ENCODE measurements at places on chromosomes 7 and 10.

DNA sequence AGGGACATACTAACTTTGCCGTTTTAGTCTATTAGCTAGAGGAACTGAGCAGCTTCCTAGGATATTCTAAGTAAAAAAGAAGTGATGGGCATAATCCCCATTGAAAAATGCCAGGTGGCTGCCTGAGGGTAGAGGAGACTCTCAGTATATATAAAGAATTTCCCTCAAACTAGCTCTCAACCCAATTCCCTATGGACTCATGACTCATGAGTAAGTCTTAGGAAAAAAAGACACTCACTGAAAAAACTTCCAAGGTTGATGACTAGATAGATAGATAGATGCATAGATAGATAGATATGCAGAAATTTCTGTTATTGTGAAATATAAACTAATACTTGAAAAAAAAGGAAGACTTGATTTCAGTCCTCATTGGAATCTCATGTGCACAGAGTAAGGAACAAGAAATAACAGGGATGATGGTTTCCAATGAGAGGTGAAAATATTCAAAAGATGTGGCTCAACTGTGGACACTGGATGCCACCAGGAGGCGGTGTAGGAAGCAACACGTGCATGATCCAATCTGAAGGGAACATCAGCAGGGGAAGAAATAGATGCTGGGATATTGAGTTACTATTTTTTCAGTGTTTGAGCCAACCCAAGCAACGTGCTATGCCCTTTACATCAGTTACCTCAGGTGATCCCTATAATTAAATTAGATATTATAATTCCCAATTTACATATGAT lies 711.0 kb upstream of the LRRTM3 start:
- DNase-seq = no peak

DNA sequence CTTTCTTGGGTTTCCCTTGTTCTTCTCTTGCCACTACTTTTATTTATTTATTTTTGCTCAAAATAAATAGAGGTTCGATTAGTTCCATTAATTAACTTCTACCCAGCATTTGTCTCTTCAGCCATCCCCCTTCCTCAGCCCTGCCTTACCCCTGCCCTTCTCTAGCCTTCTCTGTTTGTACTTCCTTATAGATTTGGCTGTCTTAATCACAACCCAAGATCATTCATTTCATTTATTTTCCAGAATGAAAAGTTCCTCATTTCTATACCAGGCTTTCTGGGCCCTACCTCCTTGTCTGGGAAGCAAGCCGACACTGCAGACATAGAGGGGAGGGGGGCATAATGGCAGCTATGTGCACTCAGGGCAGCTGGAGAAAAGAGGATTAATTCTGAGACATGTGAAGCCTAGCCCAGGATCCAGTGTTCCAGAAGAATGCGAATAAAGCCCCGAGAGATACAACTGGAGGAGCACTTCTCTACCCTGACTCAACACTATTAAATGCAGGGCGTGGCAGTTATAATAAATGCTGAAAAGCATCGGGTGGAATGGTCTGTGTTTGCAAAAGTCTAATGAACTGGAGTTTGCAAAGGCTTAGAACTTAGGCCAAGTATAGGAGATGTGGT lies 6.4 kb upstream of the PDCD4 start:
- DNase-seq = peak; percentile 70

DNA sequence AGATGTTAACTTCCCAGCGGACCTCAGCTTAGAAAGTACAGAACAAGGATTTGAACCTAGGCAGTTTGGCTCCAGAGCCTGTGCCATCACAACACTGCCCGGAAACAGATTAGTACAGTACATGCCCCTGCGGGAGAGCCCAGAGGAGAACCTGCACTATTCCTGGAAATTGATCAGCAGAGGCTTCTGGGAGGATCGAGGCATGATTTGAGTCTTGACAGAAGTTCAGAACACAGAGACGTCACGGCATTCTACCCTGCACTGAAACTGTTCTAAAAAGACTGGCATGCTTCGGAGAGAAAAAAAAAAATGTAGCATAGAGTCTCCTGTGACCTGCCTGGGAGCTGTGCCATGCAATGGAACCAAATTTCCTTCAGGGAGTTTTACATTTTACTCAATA lies 9.2 kb upstream of the IL6 start:
- peak; percentile 16 for DNase-seq

DNA sequence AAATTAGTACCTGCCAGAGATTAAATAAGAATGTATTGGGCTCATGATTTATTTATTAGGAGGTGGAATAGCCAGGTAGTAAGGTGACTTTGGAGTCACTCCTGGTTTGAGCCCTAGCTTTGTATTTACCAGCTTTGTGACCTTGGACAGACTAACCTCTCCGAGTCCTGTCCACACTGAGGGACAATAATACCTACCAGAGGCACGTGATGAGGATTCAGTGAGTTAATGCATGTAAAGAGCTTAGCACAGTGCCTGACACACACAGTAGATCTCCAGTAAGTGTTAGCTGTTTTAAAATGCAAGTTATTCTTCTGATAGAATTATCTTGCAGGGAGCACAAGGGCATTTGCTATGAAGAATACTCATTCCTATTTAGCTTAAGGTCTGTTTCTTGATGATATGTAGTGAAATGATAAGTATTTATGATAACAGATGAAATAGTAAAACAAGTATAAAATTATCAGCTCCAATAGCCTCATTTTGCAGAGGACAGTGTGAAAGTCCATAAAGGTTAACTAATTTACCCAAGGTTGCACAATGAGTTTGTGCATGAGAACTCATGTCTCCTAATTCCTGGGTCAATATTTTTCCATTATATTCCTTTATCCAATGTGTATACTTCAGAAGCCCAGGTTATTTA lies 36.4 kb downstream of the RABGEF1 start:
- DNase-seq = no peak

DNA sequence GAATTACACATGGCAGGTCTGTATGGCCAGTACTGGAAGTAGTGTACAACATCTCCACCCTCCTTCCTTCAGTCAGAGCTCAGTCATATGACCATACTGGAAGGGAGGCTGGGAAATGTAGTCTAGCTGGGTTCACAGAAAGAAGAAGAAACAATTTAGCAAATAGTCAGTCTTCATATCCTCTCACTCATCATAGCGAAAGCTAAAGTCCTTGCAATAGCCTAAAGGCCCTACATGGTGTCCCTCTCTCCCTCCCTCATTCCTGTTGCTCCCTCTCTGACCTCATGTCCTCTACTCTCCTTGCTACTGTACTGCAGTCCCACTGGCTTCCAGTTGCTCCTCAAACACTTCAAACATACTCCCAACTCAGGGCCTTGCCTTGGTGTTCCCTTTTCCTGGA lies 4.3 kb upstream of the CALU start:
- DNase-seq = no peak
